ENCODE measurements at places on chromosomes 5 and 9. TPM values are rescaled to one million over a fixed set of nuclear protein-coding genes. Genes with fewer than 3 reads are reported as not detected.
A peak's percentile ranks its signal among the peaks of the same experiment; 100 is the strongest.

DNA sequence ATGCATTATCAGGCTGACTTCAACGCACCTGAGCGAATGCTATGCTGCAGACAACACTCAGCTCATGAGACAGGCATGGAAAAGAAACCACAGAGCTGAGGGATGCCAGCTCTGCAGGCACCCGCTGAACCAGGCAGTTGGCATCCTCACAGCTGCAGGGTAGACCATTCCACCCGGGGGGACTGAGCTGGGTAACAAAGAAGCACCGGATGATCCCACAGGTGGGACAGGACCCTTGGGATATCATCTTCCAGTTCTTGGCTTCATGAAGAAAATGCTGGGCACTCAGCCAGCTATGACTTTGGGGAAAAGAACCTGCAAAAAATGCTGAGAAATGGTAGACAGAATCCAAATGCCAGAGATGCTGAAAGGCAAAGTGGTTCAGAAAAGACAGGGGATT lies 9.6 kb downstream of the EPB41L4B start:
- no peak overlapping the region for H3K27ac ChIP-seq
- no peak overlapping the region for H3K4me3 ChIP-seq
- H3K4me1 ChIP-seq: peaks cover 7% of the 10 kb centered on the region
- no peak for DNase-seq

GRCh38 chr5:158456756-158457155 lies 597.8 kb upstream of the CLINT1 start:
- DNase-seq: no peak
- no peak overlapping the region for H3K4me3 ChIP-seq
- no peaks in the 10 kb centered on the region for H3K4me1 ChIP-seq
- H3K27ac ChIP-seq: no peak overlapping the region
- H3K36me3 ChIP-seq: no peaks in the 10 kb centered on the region

GRCh38 chr5:104594850-104595249 lies 1032.3 kb upstream of the NUDT12 start:
- no peaks in the 10 kb centered on the region for H3K36me3 ChIP-seq
- H3K4me3 ChIP-seq: no peak overlapping the region
- H3K27ac ChIP-seq: no peak overlapping the region
- DNase-seq: no peak

- no peak for DNase-seq
- H3K27me3 ChIP-seq: no peaks in the 10 kb centered on the region
- H3K4me1 ChIP-seq: no peaks in the 10 kb centered on the region
- no peak overlapping the region for H3K27ac ChIP-seq
- no peak overlapping the region for H3K4me3 ChIP-seq
Observed at GRCh38 chr9:21672761-21673160, 129.7 kb upstream of the MTAP start.

DNA sequence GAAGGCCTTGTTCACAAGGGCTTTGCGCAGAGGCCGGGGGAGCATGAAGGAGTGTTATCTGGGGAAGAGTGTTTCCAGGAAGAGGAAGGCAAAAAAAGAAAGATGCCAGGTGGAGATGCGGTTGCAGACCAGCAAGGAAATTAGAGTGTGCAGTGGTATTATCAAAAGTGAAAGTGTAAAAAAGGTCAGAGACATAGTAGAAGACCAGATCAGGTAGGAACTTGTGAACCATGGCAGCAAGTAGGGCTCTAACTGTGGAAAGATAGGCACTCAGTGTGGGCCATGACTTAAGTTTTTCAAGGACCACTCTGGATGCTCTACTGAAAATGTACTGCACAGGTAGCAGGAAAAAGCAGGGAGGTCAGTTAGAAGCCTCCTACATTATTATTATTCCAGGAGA lies 90.1 kb upstream of the SPOCK1 start:
- H3K27me3 ChIP-seq: no peaks in the 10 kb centered on the region
- no peaks in the 10 kb centered on the region for H3K4me1 ChIP-seq
- no peak overlapping the region for H3K4me3 ChIP-seq
- DNase-seq: no peak
- H3K36me3 ChIP-seq: no peaks in the 10 kb centered on the region

DNA sequence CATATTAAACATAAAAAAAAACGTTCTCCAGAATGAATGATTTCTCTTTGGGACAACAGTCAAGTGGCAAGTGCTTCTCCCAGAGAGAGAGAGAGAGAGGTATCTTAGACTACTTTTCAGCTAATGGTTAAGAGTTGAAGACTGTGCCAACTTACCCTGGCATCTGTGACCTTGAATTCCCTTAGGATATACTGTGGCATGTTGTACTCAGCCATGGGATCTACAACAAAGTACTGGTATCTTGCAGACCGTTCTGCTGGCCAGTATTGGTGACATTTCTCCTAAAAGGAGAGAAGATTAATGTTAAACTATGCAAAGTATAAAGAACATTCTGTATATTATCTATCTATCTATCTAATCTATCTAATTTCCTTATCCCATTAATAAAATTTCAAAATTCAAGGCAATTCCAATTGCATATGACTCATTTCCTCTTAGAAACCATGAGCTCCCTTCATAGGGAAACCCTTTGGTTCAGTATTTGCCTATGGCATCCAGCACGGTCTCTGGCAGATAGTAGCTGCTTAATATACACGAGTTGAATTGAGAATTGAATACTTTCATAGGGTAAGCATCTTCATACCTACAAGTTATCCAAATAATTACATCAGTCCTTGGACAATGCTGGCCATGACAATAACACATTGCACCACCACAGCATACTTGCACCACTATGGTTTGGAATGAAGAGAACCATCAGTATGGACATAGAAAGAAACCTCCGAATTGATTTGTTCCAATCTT lies 539.4 kb upstream of the DMAC1 start:
- no peaks in the 10 kb centered on the region for H3K4me1 ChIP-seq
- H3K4me3 ChIP-seq: no peak overlapping the region
- no peaks in the 10 kb centered on the region for H3K27me3 ChIP-seq
- H3K27ac ChIP-seq: no peak overlapping the region
- DNase-seq: no peak

DNA sequence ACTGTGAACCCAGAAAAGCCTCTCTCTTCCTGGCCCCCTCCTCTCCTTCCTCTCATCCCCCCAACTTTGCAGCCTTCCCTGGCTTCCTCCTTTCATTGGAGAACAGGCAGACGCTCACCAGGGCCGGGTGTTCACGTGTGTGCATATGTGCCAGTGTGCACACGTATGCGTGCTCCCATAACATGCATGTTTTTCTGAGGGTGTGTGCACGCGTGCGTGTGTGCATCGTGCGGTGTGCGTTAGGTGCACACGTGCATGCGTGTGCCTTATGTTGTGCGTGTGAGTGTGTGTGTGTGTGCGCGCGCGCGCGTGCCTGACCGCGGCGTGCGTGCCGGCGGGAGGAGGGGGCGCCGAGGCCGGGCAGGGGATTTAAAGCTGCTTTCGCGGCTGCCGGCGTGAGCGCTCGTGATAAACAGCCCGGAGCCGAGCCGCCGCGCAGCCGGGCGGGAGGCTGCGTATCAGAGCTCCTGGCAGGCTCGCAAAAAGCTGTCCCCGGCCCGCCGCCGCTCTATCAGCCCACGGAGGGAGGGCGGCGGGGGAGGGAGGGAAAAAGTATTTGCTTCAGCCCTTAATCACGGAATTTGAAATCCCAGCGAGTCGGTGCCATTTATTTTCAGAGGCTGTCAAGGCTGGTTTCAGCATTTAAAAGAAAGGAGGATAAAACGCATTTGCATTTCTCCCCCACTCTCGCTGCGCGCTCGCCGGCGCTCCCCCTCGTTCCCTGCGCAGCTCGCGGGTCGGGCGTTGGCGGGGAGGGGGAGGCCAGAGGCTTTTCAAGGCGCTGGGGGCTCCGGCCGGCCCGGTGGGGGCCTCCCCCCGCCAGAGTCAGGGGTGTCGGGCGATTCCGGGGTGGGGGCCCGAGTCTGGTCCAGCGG lies 183.9 kb downstream of the C9orf50 start:
- H3K27me3 ChIP-seq: peaks cover 9% of the 10 kb centered on the region
- H3K4me3 ChIP-seq: peak overlapping the region; percentile 8
- H3K27ac ChIP-seq: no peak overlapping the region
- peak; percentile 92 for DNase-seq
- peaks cover 16% of the 10 kb centered on the region for H3K4me1 ChIP-seq

DNA sequence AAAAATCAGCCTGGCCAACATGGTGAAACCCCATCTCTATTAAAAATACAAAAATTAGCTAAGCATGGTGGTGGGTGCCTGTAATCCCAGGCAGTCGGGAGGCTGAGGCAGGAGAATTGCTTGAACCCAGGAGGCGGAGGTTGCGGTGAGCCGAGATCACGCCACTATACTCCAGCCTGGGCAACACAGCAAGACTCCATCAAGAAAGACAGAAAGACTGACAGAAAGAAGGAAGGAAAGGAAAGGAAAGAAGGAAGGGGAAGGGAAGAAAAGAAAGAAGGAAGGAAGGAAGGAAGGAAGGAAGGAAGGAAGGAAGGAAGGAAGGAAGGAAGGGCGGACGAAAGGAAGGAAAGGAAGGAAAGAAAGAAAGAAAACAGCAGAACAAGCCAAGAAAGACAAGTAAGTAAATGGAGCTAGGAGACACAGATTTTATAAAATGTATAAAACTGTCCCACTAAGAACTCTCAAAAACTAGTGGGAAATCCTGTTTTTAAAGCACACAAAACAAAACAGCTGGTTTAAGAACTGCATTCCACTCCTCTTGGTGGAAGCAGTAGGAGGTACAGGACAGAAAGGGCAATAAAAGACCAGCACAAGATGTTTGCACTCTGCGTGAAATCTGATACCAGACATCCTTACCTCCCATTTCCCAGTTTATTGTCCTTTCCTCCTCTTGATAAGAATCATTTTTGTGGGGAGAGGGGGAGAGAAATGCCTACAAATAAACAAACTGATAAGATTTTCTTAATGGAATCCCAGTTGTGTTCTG lies 46.7 kb downstream of the MYO10 start:
- H3K27ac ChIP-seq: no peak overlapping the region
- no peaks in the 10 kb centered on the region for H3K27me3 ChIP-seq
- H3K36me3 ChIP-seq: no peaks in the 10 kb centered on the region
- DNase-seq: no peak

GRCh38 chr5:156991714-156992113 lies 28.7 kb upstream of the TIMD4 start:
- H3K36me3 ChIP-seq: no peaks in the 10 kb centered on the region
- H3K4me1 ChIP-seq: no peaks in the 10 kb centered on the region

GRCh38 chr5:56229111-56229510 lies 4.0 kb downstream of the ANKRD55 start:
- H3K4me1 ChIP-seq: no peaks in the 10 kb centered on the region
- no peaks in the 10 kb centered on the region for H3K36me3 ChIP-seq
- DNase-seq: no peak
- H3K27ac ChIP-seq: no peak overlapping the region
- no peaks in the 10 kb centered on the region for H3K27me3 ChIP-seq
- no peak overlapping the region for H3K4me3 ChIP-seq

- H3K4me1 ChIP-seq: no peaks in the 10 kb centered on the region
- H3K36me3 ChIP-seq: no peaks in the 10 kb centered on the region
- DNase-seq: peak; percentile 40
- no peak overlapping the region for H3K27ac ChIP-seq
- no peaks in the 10 kb centered on the region for H3K27me3 ChIP-seq
Observed at GRCh38 chr5:169945831-169946261, 34.4 kb downstream of the INSYN2B start.

GRCh38 chr5:45205403-45205961 lies 396.7 kb downstream of the MRPS30 start:
- H3K4me3 ChIP-seq: no peak overlapping the region
- no peaks in the 10 kb centered on the region for H3K4me1 ChIP-seq
- DNase-seq: no peak
- no peak overlapping the region for H3K27ac ChIP-seq
- no peaks in the 10 kb centered on the region for H3K27me3 ChIP-seq
- no peaks in the 10 kb centered on the region for H3K36me3 ChIP-seq

DNA sequence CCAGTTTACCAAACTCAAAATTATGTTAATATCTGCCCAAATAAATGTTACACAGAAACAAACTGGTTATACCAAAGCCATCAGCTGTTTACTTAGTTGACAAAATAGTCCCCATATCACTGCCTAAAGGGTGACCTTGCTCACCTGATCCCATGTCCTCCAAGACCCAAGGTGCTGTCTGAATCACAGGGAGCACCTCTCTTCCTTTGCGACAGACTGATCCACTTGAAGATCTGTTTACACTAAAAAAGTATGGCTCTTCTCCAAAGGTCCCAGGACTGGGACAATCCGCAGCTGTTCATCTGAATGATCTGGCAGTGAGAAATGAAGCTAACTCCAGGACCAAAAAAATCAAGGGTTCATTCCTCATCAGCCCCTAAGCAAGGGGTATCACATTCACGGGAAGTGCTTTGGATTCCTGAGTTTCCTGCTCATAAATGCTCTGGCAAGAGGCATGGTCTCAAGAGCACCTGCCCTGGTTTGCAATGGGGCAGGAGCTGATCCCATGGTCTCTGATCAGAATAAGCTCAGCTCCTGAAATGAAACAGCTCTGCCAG lies 5.0 kb downstream of the PRUNE2 start:
- no peaks in the 10 kb centered on the region for H3K36me3 ChIP-seq
- H3K27me3 ChIP-seq: no peaks in the 10 kb centered on the region
- DNase-seq: no peak
- H3K27ac ChIP-seq: no peak overlapping the region

DNA sequence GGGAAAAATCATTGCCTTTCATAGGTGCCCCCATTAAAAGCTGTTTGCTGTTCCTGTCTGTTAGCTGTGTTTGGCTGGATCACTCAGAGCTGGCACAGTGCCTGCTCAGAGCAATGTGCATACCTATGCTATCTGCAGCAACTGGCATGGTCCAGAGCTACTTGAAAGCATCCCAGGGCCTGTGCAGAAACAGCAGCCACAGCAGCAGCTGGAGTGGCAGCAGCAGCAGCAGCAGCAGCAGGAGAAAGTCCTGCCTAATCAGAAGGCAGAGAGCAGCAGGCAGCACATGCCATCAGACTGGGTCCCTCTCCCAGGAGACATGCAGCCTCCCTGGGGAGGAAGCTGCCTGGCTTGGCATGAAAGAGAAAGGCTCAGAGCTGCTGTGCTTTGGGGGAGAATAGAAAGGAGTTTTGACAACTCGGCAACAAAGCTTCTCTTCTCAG lies 243.8 kb upstream of the WWC1 start:
- H3K4me3 ChIP-seq: no peak overlapping the region
- no peaks in the 10 kb centered on the region for H3K4me1 ChIP-seq
- no peaks in the 10 kb centered on the region for H3K27me3 ChIP-seq

DNA sequence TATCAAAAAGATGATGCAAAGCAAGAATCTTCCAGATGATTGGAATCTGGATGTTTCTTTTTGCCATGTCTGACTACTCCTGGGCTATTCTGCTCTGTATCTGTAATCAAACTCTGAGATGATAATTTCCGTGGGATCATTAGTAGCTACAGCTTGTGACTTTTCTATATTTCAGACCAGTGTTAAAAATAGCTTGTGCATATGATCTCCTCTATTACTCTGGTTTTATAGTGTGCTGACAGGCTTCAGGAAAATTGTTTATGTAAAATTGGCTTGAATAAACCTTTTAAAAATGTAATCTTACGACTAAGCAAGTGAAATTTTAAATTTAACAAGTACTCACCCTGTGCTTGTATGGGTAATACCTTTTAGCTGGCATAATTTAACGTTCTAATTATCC lies 40.4 kb downstream of the NAA35 start:
- DNase-seq: no peak
- H3K27me3 ChIP-seq: no peaks in the 10 kb centered on the region
- H3K36me3 ChIP-seq: peaks cover 6% of the 10 kb centered on the region
- no peak overlapping the region for H3K4me3 ChIP-seq
- H3K27ac ChIP-seq: no peak overlapping the region

GRCh38 chr5:9324348-9325077 lies 221.4 kb downstream of the SEMA5A start:
- H3K27me3 ChIP-seq: no peaks in the 10 kb centered on the region
- no peaks in the 10 kb centered on the region for H3K36me3 ChIP-seq
- H3K4me1 ChIP-seq: no peaks in the 10 kb centered on the region
- no peak overlapping the region for H3K27ac ChIP-seq
- DNase-seq: no peak

The SHLD3 gene
- total RNA-seq: 0.67 TPM

The IGFBPL1 gene
- total RNA-seq: not detected

The UQCRQ gene
- total RNA-seq: 327 TPM

The NCS1 gene
- 2.7 TPM for total RNA-seq

The PCDHB5 gene
- 2.8 TPM for total RNA-seq

The PCDHGA5 gene
- 1.2 TPM for total RNA-seq

The INSL4 gene
- total RNA-seq: not detected

The PCDHGA2 gene
- total RNA-seq: 1.8 TPM

All from upper lobe of left lung (tissue), 6 donors.